ENCODE measurements at places on chromosomes 11 and 22. TPM values are rescaled to one million over a fixed set of nuclear protein-coding genes. Genes with fewer than 3 reads are reported as not detected.
A peak's percentile ranks its signal among the peaks of the same experiment; 100 is the strongest.

Gene DDX25
- total RNA-seq: not detected

Gene SLC7A4
- not detected for total RNA-seq

Gene DMC1
- 0.56 TPM for total RNA-seq

Gene CCDC116
- total RNA-seq: 0.21 TPM

Gene INPP5J
- total RNA-seq: 0.61 TPM

Gene PGR
- total RNA-seq: not detected

Gene MMP12
- not detected for total RNA-seq

Gene OR5P2
- not detected for total RNA-seq

Gene MS4A12
- not detected for total RNA-seq

DNA sequence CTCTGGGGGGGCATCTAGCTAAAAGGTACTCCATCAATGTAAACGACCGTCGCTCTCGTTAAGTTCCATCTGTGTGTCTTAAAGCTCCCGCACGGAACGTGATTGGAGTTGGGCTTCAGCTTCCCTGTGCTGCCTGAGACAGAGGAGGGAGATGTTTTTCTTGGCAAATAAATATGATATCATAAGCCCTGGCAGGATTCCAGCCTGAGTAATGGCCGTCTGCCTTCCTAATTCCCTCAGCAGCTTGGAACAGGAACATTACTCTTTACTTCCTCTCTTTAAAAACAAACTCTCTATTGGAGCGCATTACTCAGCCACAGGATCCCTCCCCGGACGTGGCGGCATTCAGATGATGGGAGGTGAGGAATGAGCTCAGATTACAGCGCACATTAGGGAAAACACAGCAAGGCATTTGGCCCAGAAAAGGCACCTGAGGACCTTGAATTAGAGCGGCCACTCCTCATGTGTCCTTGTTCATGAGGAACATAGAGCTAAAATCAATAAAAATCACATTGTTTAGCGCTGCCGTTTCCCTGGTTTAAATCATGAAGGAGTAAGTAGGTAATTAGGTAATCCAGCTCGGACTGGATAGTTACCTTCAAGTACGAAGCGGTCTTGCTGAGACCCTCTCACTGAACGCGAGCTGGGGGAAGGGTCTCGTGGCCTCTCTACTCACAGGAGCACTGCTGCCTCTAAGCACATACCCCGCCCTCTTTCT, 230.4 kb downstream of the ST3GAL4 start:
- peak; percentile 97 for DNase-seq

DNA sequence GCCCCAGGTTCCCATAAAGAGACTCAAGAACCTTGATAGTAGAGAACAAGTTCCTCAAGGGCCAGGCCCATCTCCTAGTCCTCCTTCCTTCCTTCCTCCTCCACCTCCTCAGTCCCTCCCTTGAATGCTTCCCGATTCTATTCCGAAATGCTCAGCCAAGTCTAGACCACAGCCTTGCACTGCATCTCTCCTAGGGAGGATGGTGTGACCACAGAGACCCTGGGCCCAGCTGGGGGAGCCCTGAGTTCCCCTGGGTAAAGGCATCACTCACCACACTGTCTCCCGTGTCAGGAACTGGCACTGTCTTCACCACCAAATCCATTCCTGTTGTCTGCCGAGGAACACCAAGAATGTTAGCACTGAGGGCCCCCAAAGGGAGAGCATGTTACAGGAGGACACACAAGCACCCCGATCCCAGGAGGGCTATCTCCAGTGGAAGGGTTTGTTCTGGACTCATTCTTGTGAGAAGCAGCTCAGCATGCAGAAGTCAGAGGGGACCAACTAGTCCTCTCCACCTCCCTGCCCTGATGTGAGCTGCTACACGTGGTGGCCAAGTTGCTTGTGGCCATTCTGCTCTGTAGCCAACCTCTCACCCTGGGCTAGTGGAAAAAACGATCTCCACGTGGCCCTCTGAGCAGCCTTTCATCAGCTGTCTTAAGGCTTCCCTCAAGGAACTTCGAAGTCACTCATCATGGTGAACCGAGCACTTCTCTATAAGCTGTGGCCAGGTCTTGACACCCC, 8.7 kb downstream of the IFT27 start:
- DNase-seq: no peak

- DNase-seq: peak; percentile 16
These were observed 15.7 kb downstream of the ZNF214 start for GRCh38 chr11:7004482-7004881.

DNA sequence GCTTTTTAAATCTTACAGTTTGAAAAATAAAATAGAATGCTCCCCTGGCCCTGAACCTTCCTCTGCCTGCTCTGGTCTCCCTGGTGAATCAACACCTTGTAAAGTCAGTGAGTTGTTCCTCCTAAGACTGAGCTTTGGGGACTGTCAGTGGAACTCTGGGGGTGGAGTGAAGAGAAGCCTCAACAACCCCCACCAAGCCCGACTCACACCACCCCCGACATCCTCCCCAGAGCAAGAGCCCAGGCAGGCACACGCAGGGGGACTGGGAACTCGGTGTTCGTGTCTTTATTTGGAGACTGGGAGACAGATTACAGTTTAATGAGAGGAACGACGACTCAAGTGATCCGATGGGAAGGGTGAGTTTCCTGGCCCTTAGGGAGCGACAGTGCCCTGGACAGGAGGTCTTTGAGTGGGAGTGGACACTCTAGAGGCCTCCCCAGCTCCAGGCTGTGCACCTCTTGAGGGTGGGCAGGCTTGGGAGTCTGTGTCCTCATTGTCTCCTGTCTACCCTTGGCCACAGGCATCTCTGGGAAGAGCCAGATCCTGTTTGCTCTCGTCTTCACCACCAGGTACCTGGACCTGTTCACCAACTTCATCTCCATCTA, 6.2 kb downstream of the KDELR3 start:
- DNase-seq: no peak

DNA sequence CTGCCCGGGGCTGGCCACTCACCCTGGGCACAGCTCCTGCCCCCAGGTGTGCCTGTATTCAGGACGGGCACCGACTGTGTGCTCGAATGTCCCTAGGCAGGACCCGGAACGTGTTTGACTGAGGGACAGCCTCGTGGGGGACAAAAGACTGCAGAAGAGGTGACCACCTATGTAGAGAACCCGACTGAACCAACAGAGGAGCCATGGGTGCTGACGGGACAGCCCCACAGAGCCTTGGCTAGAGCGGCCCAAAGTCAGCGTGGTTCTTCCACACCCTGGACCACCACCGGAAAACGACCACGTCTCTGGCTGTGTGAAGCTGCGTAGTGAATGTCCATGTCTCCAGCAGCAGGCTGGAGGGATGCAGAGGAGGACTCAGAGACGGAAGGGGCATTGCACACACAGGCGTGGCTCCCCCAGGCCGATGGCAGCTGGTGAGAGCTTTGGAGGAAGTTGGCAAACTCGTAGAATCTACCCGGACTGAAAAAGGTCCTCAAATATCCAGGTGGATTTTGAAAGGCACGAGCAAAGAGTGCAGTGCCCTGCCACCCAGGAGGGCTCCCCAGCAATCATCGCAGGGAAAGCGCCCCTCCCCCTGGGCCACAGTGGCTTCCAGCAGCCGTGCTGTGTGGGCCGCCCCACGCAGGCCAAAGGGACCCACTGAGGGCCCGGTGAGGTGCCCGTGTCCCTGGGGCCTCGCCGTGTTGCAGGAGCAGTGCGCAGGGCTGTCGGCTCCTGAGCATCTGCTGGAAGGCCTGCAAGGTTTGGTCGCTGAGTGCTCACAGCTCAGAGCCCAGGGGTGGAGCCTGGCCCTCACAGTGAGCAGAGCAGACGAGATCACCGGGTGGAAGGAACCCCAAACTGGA, 17.5 kb upstream of the MUC5B start:
- DNase-seq: no peak

GRCh38 chr22:42673898-42674401, 24.8 kb upstream of the CYB5R3 start:
- DNase-seq: peak; percentile 35

DNA sequence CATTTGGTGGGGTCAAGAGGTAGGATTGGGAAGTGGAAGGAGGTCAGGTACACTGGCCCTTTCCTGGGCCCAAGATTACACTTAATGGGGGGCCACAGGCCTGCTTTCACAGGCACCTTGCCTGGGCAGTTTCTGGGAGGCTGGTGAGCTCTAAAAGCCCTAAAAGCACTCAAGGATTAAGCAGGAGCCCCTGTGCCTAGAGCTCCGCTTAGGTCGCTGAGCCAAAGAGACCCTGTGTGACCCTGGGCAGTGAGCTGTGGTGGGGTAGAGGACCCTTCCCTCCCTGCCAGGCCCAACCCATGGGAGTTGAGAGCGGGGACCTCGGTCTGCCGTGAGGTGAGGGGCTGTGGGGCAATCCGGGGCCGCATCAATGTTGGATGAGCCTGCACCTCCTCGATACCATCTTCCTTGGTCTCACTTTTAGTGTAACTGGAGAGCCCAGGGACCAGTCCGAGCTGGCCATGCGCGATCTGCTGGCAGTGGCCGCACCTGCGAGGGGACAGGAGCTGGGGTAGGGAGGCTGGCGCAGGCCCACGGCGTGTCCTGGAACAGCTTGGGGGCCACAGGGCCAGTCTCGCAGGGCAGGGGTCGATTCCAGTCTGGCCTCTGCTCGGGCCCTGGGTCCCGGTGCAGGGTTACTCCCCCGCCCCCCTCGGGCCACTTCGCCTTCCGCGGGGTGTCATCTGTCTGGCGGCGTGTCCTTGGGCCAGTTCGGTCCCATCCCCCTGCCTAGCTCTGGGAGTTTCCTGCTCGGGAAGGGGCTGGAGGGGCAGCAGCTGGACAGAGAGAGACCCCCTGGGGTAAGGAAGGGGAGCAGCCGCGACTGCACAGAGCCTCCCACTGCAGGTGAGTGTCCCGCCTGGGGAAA, 44.3 kb downstream of the EIF3F start:
- no peak for DNase-seq

DNA sequence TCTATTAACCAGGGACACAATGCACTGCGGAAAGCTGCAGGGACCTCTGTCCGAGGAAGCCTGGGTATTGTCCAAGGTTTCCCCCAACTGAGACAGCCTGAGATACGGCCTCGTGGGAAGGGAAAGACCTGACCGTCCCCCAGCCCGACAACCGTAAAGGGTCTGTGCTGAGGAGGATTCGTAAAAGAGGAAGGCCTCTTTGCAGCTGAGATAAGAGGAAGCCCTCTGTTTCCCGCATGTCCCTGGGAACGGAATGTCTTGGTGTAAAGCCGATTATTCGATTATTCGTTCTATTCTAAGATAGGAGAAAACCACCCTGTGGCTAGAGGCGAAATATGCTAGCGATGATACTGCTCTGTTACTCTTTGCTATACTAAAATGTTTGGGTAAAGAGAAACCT, 5.2 kb downstream of the BET1L start:
- no peak for DNase-seq

- DNase-seq: no peak
These were observed 25.1 kb downstream of the B3GAT1 start for GRCh38 chr11:134386945-134387344.

DNA sequence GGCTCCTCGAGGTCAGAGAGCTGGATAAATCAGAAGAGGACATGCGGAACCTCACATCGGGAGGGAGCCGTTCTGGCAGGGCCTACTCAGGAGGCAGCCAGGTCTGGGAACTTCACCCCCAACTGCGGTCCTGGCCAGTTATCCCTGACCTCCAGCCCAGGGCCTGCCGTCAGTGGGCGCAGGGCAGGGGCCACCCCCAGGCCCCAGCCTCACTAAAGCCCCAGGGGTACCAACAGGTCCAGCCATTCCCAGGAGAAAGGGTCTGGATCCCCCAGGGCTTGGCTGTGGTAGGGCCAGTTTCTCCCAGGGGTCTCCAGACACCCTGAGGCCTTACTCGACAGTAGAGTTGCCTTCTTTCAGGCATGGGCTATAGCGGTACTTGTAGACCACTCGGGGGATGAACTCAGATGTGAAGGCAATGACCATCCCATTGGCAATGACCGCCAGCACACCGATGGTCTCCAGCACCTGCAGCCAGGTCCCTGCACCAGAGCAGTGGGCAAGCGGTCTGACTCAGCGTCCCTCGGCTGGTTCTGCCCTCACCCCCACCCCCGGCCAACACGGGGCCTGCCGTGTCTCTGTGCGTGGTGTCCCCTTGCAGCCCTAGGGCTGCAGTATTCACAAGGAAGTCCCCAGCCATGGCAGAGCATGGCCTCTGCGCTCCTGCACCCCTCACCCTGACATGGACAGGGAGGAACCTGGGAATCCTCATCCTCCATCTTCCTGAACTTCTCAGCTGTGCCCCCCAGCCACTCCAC, 4.6 kb upstream of the SIGIRR start:
- no peak for DNase-seq

DNA sequence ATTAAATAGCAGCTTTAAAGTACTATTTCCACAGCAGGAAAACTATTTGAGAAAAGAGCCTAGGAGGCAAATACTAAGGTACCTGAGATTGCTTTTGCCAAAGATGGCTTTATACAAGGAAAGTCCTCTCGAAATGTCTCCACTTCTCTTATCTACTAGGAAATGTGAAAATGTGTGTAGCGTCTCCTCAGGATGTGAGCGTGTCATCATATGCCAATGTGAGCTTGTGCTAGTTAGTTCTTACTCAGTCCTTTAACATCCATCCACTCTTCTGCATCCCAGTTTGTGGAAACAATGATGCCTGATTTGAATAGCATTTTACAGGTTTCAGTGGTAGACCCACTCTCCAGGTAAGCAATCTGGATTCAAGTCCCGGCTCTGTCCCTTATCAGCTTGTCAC, 421.0 kb downstream of the DYNC2H1 start:
- DNase-seq: no peak

DNA sequence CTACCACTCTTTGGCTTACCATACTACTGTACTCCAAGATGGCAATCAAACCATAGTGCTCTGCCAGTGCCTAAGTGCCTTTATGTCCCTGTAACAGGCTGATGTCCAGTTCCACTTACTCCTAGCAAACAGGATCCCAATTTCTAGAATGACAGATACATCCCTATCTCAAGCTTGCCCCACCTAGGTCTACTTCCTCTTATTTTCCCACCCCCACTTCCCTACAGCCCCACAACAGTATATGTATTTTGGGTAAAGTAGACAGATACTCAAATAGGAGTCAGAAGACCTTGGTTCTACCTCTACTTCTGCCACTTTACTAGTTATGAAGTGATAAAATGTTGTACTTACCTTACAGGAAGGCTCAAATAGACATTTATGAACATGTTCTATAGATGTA, 24.1 kb downstream of the SIK3 start:
- no peak for DNase-seq

GRCh38 chr11:14537134-14537599, 17.0 kb upstream of the PSMA1 start:
- DNase-seq: peak; percentile 35

GRCh38 chr11:8717876-8718753, 35.5 kb downstream of the RPL27A start:
- DNase-seq: peak; percentile 78

DNA sequence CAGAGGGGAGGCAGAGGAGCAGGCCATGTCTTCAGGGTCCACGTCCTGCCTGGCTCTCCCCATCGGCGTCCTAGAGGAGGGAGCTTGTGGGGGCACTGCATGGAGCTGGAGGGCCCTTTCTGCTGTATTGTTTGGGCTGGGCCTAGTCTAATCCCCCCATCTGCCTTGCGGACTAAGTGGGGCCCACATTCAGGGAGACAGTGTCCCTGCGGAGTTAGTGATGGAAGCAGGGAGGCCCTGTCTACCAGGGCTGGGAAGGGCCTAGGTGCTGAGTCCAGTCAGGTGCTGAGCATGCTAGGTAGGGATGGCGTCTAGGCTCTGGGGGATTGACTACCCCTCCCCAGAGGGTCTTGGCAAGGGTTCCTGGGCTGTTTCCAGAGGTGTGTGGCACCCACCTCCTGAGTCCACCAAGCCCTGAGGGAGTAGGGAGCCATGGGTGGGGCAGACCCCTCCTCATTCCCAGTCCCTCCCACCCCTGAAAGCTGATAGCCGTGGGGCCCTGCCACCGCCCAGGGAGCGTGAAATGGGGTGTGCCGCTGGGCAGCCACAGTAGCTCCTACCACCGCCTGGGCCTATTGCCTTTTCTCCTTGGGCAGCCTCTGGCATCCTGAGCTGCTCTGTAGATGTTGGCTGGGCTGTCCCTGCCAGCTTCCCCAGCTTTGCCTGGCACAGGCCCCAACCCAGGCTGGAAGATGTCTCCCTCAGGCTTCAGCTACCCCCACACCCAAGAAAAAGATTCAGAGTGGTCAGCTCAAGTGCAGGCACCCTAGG, 1.9 kb upstream of the POLD4 start:
- no peak for DNase-seq

Measured in MCF 10A (cell line).